Stimulated activated CD8-positive, alpha-beta memory T cell treated with anti-CD3 and anti-CD28 coated beads, Interleukin-7, amount 100 ng/mL, for 4 hours (primary cell): ENCODE measurements at places on chromosomes 2 and 18.

DNA sequence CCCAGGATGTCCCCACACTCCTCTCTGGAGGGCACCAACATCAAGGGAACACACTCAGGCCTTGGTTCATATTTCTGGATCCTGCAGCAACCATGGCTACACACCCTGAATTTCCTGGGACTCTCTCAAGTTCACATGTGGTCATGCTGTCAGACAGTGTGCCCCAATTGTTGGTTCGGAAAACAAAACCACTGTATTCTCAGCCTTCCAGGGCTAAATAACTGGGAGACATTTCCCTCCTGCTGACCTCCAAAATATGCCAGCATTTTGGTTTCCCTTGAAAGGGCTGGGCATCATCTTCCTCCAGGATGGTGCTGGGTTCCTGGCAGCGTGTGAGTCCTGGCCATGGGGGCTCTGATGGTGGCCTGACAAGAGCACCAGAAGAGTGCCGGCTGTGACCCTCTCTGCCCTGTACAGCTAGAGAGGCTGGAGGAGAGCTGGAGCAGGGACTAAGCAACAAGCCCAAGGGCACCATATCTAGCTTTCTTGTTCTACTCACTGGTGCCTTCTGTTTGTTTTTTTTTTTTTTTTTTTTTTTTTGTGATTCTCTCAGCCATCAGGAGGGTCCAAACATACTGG lies 37.5 kb upstream of the WIPF1 start:
- no peak for DNase-seq

DNA sequence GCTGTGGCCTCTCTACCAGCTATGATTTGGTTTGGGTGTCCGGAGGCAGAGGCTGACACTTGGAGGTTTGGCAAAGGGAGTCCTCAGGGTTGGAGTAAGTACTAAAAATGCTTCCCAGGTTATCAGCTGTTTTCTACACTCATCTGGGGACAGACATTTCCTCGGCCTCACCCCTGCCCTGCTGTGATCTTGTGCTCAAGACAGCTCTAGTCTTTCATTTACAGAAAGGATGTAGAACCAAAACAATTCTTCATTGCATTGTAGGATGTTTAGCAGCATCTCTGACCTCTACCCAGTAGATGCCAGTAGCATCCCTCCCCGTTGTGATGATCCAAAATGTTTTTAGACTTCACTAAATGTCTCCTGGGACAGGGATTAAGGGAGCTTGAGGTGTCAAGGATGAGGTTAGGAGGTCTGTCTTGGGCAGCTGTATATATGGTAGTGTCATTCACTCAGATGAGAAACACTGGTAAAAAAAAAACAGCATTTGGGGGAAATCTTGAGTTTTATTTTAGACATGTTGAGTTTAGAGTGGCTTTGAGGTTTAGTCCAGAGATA lies 26.6 kb downstream of the CD28 start:
- no peak for DNase-seq

DNA sequence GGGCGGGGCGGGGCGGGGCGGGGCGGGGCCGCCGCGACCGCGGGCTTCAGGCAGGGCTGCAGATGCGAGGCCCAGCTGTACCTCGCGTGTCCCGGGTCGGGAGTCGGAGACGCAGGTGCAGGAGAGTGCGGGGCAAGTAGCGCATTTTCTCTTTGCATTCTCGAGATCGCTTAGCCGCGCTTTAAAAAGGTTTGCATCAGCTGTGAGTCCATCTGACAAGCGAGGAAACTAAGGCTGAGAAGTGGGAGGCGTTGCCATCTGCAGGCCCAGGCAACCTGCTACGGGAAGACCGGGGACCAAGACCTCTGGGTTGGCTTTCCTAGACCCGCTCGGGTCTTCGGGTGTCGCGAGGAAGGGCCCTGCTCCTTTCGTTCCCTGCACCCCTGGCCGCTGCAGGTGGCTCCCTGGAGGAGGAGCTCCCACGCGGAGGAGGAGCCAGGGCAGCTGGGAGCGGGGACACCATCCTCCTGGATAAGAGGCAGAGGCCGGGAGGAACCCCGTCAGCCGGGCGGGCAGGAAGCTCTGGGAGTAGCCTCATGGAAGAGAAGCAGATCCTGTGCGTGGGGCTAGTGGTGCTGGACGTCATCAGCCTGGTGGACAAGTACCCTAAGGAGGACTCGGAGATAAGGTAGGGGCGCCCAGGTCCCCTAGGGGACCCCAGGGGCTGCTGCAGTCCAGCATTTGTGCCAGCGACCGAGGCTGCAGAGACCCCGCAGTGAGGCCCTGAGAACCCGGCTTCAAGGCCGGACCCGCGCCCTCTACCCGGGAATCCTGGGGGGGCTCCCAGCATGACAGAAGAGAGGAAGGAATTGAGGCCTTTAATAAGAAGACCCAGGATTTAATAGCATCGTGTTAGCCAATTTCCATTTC lies at the start of gene KHK:
Gene KHK, plus strand, starts transcription at position 49 of the 870 bp plus-strand sequence. Its CDS starts 488 bp downstream, at position 537.
- no peak for DNase-seq

DNA sequence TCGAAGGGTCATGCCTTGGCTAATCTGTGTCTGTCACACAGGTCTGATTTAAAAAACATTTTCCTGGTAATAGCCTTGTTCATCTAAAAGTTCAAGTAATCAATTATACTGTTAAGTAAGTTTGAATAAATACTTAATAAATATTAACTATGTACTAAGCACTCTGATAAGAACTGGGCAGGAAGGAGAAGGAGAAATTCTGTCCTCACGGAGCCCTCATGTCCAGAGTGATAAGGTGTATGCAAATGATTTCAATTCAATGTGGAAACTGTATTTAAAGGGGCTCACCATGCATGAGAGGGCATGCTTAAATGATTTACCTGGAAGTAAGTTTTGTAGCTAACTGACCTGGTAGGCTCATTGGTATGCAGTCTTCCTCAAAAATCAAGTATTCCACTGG lies 94.0 kb upstream of the LYPD6 start:
- no peak for DNase-seq

DNA sequence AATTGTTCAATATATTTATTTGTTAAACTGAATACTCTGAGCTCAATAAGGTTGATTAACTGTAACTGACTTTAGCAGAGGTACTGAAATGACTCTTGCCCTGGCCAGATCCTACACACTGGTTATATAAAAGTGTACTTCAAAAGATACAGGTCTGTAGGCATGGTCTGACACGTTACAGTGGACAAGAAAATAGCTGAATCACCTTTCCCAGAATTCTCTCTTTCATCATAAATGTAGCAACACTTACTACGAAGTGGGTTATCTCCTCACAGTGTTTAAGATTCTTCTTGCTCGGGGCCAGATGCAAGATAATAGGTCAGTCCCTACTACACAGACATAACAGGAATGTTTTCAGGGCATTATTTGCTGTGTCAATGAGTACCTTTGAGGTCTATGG lies 107.0 kb upstream of the ZC3H15 start:
- no peak for DNase-seq

GRCh38 chr2:68044099-68044498 lies 18.7 kb downstream of the C1D start:
- no peak for DNase-seq

DNA sequence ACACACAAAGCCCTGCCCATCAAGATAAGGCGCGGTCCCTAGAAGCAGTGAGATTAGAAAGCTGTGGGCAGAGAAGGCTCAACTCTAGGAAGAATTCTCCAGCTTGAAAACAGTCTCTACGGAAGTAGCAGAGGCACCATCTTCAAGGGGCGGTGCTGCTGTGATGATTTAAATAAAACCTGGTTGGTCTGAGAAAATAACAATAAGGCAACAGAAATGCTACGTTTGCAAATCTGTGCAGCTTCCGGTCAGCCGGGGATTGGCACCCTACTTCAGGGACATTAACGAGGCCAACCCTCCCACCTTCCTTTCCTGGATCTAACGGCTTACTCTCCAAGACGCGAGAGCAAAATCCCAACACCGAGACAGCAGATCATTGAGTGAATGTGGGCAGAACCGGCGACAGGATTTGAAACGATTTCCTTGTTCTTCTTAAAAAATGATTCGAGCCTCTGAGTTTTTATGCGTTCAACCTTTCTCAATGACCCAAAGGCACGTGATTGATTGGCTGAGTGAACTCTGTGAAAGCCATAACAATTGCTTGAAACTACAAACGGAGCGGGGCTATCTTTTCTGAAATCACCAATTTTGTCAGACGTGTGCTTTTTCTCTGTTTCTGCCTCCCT lies 93.7 kb upstream of the ZNF516 start:
- DNase-seq, result no peak

DNA sequence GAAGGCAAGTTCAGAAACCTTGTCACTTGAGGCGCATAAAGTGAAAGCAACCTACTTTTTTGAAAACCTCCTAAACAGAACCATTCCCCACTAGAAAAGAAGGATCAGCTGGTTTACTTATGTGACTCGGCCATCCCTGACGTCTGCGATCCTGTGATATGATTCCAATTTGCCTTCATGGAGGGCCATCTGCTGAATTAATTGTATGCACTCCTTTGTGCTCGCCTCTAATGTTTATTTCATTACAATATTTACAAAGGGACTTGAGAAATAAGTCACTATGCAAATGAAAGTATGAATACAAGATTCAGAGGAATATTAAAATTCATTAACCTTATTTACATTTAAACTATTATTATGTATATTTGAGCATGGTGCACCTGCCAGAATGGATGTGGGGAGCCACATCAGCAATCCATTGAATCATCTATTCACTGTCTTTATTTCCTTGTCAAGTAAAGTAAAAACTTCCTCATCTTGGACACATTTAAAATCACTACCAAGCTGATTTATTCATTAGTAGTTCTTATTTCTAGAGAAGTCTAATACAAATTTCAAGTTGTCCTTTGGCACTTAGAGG lies 96.5 kb downstream of the RBM43 start:
- no peak for DNase-seq

GRCh38 chr2:5409898-5410381 lies 282.2 kb upstream of the SOX11 start:
- DNase-seq, result no peak

GRCh38 chr2:85737481-85737880 lies 16.3 kb upstream of the ATOH8 start:
- no peak for DNase-seq

DNA sequence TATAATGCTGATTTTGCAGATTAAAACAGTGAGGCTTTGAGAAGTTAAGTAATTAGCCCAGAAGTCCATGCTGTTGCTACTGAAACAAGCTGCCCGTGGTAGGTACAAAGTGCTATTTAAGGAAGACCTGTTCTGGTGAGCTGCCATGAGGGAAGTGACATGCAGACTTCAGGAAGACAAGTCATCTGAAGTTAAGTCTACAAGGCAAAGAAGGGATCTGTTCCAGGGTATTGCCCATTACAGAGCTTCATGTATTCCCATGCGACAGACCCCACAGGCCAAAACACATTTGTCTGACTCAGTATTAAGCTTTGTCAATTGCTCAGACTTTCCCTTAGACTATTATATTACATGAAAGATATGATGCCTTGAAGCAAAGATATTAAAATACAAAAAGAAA lies 520.8 kb downstream of the FBXO15 start:
- DNase-seq, result no peak

GRCh38 chr2:167980439-167980838 lies 267.0 kb downstream of the STK39 start:
- no peak for DNase-seq

GRCh38 chr18:47149457-47150028 lies 757 bp downstream of the HDHD2 start:
- DNase-seq, result no peak

DNA sequence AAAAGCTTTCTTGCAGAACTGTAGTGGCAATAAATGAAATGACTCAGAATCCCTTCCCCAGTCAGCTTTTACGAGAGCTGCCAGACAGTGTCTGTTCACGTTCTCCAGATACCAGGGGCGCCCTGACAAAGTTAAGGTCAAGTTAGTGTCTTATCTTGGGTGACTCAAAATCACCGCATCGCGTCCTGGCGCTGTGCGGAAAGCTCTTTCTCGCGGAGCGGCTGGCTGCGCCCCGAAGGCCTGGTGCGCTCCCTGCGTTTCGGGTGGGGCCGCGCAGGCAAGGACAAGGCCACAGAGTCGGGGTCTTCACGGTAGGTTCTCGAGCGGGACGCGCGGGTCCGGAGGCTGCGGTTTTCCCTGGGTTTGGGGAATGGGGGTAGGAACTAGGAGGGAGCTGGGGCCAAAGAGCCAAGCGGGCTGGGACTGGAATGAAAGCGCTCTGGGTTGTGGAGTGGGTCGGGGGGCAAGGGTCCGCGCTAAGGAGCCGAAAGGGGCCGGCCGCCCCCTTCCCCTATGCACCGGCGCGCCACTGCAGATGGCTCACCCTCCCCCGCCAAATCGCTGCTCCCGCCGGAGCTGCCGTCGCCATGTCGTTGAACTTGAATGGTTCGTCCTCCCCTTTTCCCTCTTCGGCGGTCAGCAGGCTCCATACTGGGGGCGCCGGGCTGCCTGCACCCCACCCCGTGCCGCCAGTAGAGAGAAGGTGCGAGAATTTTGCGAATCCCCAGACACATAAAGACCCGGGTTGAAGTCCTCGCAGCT lies 2.6 kb upstream of the HOXD11 start:
- no peak for DNase-seq

- DNase-seq, result no peak
These were observed 90.5 kb upstream of the MYO3B start for GRCh38 chr2:170087413-170087793.

- no peak for DNase-seq
These were observed 66.0 kb upstream of the FAM136A start for GRCh38 chr2:70367722-70368323.

GRCh38 chr2:143026411-143027054 lies 102.7 kb upstream of the ARHGAP15 start:
- no peak for DNase-seq

- no peak for DNase-seq
These were observed 3.7 kb downstream of the TNS1 start for GRCh38 chr2:217998926-217999594.

- DNase-seq, result no peak
These were observed 60.3 kb upstream of the IGFBP2 start for GRCh38 chr2:216572582-216573578.

DNA sequence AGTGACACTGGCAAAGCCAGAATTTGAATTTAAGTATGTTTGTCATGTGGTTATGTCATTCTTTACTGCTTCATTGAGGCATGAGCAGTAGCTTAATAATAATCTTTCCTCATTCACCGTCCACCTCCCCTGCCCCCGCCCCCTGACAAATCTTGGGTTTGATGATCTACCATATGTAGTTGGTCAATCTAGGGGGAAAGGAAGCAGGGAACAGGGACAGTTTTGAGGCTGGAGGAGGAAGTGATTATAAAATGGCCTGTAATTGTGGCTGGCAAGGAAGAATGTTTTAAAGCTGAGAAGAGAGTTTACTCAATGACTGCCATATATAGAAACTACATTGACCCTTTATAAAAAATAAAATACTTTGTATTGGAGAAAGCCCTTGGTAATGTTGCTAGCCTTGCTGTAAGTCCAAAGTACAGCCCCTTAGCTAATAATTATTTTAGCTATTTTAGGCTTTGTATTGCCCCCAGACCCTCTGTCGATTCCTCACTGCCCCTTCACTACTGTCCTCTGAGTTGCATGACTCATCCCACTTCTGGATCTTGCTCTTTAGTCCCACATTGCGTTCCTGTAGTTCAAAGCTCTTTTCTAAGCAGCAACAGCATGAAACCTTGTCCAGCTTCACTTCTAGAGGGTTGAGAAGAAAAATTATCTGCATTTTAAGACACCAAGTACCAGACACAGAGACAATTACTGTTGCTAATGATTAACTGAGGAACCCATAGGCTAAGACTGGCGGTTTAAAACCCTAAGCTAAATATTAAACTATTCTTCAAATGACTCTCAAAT lies 38.4 kb downstream of the PELI1 start:
- DNase-seq, result no peak

- no peak for DNase-seq
These were observed 139.4 kb upstream of the GLI2 start for GRCh38 chr2:120596191-120596811.

GRCh38 chr2:183579686-183580085 lies 455.4 kb downstream of the NUP35 start:
- no peak for DNase-seq

GRCh38 chr2:41377837-41378236 lies 670.0 kb upstream of the PKDCC start:
- DNase-seq, result no peak

- DNase-seq, result no peak
These were observed 3.7 kb downstream of the IER3IP1 start for GRCh38 chr18:47172476-47172875.
